ENCODE measurements at places on chromosomes 7 and 10. TPM values are rescaled to one million over a fixed set of nuclear protein-coding genes. Genes with fewer than 3 reads are reported as not detected.

DNA sequence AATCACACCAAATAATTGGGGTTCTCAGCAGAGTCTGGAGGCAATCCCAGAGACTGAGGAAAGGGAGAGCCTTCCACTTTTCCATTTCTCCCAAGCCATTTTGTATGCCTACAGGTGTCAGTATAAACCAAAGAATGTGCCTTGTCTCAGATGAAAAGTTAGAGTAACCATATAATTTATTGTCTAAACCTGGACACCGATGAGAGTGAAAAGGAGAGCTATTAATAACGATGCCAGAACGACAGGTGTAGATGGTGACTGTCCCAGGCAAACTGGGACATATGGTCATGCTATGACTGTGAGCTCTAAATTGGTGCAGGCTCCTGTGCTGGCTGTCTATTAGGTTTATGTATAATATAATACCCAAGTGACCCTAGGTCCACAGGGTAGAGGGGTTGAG lies 219.6 kb downstream of the ARHGAP12 start:
- DNase-seq = no peak

DNA sequence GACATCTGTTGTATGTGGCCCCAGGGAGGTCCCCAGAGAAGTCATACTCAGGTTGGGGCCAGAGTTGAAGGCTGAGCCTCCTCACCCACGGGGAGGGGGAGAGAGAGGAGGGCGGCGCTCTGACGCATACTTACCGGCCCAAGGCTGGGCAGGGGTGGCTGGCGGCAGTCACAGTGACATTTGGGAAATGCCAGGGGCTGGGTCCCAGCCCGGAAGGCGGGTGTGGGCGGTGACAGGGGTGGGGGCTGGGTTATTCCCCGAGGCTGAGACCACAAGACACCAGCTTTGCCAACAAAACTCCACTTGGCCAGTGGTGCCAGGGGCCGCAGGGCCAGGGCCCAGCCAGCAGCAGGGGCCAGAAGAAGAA lies 41.1 kb downstream of the RASGEF1A start:
- DNase-seq = no peak

DNA sequence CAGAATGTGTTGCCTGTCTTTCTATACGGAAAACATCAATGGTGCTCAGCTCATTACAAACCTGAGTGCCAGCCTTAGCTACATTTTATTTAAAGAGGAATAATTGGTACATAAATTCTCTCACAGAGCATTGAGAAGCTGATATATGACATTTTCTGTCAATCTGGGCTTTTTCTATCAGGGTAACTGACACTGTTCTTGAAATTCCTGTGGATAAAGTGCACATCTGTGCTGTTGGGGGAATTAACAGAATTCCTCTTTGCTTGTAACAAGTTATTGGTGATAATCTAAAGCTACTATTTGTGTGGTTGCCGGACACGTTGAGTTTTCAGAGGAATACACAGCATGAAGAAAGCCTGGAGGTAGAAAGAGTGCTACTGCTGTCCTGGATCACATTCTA lies 668.6 kb downstream of the SORCS1 start:
- no peak for DNase-seq

DNA sequence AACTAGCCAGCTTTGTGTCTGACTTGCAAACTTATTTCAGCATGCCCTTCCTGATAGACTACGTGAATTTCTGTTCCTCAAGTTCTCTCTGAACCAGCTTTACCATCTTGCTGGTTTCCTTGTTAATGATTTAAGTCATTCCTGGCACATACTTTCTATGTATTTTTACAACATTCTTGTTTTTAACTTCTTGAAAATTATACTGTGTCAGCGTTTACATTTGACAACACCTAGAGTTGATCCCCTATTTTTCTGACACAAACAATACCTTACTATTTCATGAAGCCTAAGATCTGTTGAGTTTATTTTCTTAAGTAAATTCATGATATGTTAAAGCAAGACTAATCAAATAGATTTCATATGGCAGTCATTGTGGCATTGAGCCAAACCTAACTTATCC lies 686.3 kb downstream of the XPNPEP1 start:
- DNase-seq = no peak

DNA sequence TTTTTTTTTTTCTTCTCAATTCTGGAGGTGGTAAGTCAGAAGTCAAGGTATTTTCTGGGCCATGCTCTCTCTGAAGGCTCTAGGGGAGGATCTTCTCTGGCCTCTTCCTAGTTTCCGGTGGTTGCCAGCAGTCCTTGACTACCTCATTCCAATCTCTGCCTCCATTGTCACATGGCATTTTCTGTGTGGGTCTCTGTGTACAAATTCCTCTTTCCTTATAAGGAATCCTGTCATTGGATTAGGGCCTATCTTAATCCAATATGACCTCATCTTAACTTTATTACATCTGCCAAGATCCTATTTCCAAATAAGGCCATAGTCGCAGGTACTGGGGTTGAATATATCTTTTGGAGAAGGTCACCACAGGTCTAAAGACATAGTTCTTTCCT lies 129.3 kb upstream of the PRR15 start:
- DNase-seq = no peak

GRCh38 chr7:20432071-20432470 lies 101.4 kb downstream of the ITGB8 start:
- no peak for DNase-seq

DNA sequence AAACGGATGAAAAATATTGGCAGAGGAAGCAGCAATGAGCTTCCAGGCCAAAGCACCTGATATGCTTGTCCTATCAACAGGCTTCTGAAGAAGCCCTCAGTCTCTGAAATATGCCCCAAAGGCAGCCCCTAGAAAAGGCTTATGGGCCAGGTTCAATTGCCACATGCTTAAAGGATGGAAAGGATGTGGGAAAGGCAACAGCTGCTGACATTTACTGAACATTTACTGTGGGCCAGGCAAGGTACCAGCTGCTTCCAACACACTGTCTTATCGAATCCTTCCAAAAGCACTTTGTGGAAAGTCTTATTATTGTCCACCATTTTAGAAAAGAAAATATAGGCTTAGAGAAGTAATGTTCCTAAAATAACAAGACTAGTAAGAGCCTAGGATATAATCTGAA lies 56.5 kb downstream of the DOCK4 start:
- no peak for DNase-seq

DNA sequence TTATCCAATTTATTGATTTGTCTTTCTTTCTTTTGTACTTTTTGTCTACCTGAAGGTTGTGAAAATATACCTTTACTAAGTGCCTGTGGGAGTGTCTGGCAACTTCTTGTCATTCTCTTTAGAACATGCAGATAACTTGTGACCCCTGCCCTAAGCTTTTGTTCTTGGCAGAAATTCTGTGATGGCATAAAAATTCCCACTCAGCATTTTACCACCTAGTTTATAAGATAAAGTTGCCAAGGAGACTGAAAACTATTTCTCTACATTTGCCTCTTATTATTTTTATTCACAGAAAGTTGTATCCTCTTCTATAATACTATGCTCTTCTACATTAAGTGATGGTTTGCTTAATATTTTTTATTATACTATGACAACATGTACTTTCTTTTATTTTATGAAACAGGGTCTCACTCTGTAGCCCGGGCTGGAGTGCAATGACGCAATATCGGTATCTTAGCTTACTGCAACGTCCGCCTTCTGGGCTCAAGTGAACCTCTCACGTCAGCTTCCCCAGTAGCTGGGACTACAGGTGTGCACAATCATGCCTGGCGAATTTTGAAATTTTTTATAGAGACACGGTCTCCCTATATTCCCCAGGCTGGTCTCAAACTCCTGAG lies 683.5 kb downstream of the ANKRD7 start:
- DNase-seq = no peak

GRCh38 chr7:16850614-16851466 lies 30.9 kb downstream of the AGR3 start:
- no peak for DNase-seq

- DNase-seq = peak; percentile 23
These were observed 83.8 kb upstream of the MACROH2A2 start for GRCh38 chr10:69968830-69969229.

- DNase-seq = no peak
These were observed 65.7 kb downstream of the EXOC6 start for GRCh38 chr10:92913973-92914372.

DNA sequence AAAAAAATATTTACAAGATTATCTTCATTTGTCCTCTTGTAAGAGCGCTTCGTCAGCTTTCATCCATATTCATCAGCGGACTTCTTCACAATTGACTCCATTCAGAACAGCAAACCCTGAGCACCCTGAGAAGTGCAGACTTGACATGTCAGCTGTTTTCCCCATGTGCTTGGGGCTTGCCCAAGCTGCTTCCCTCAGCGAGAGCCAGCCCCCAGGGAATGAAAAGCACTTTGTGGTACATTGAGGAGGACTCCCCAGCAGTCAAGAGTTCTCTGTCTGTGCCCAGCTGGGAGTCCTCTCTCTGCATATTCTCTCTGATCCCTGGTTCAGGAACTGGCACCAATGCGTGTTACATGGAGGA lies 22.7 kb downstream of the HKDC1 start:
- no peak for DNase-seq

- peak; percentile 71 for DNase-seq
These were observed 24.8 kb upstream of the SLIT1 start for GRCh38 chr10:97210543-97210960.

DNA sequence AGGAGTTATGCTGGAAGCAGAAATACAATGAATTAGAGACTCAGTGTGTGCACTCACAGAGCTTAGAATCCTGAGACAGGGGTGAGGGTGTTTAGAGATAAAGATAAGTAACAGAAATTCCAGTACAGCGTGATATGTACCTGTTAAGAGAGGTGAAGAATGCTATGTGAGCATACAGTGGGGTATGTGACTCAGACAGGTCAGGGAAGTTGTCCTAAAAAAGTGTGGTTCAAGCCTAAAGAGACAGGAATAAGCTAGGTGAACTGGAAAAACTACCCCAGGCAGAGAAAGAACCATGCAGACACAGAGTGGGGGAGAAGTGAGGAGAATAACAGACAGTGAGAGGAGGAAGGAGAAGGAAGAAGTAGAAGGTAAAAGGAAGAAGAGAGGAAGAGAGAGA lies 8.6 kb downstream of the SMIM30 start:
- DNase-seq = no peak

DNA sequence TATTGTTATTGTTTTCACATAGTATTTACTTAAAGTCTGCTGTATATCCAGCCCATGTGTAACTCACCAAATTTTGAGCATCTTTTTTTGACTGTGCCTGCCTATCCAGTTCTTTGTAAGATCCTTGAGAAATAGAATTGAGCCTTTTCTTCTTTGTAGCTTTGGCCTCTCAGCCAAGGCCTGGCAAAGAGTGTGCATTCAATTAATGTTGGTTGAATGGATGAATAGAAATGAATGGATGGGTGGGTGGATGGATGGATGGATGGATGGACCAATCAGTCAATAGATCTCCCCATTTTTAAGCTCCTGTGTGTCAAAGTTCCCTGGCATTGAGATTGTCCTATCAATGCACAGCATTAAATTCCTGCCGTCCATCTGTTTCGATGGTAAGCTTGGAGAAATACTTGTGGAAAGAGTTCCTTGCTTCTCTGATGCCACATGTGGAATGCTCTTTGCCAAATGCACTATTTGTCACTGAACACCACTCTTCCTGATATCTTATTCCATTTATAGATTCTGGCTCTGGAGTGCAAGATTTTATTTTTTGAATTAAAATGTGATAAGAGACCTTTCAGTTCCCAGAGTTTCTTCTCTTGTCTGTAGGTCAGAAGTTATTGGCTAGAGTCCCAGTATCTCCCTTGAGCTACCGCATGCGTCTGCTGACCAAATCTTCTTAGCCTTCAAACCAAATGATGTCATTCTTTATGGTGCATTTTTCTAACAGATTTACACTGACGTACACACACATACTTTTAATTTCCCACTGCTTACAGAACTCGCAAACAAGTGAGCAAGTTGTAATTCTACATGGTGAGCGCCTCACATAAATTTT lies 20.7 kb upstream of the ADRB1 start:
- peak; percentile 73 for DNase-seq

DNA sequence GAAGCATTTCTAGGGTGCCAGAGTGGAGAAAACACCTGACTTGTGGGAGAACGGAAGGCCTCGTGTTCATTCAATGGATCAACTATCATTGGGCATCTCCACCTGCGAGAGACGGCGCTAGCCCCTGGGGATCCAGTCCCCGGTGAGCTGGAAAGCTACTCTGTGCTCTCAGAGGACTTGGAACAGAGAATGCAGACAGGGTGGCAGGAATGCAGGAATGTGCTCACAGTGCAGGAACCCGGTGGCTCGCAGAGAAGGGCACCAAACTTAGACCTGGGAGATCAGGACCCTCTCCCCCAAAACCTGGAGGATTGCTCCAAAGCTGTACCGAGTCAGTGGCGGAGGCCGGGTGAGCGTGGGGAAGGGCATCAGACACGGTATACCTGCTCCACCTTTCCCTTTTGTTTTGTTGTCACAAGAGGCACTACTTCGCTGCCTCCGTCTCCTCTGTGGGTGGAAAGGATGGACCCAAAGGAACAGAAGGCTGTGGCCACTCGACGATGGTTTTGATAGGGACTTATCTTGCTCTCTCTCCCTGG lies 569.0 kb upstream of the C7orf33 start:
- DNase-seq = no peak

DNA sequence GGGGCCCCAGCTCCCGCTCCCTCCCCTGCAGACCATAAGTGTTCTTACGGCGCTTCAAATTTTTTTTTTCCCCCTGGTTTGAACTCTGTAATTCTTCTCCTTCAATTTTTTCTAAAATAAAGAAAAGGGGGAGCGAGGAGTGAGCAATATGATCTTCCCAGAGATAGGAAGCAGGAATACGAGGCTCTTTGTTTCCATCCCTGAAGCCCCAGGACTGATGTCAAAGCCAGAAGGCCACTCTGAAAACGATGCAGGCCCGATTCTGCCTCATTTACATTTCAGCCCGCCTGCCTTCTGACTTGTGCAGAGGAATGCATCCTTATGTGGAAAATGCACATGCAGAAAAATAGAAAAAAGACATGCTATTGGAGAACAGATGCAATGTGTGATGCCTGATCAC lies 401.5 kb upstream of the MKI67 start:
- no peak for DNase-seq

DNA sequence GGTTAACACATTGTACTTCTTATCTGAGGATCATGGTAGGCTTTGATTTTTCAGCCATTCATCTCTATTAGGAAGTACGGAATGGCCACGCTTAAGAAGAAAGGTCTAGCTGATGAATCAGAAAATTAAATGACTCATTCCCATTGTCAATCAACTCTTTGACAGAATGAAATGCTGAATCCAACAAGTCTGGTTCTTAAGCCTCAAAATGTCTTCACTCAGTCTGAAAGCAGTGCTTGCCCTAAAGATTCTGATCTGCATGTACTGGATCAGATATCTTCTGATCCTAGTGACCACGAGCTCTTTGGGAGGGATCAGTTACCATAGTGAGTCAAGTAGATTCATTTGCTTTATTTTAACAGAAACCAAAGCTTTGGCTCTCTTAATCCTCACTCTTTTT lies 5.7 kb upstream of the CELF2 start:
- DNase-seq = no peak

SPDYE11 gene
- total RNA-seq = not detected

HECW1 gene
- 1.7 TPM for total RNA-seq

CLRN3 gene
- total RNA-seq = not detected

CLDN4 gene
- 0.86 TPM for total RNA-seq

RBM20 gene
- 0.32 TPM for total RNA-seq

MYO1G gene
- under 0.01 TPM for total RNA-seq

PNLIPRP1 gene
- not detected for total RNA-seq

SPDYE2B gene
- total RNA-seq = not detected

ELFN1 gene
- total RNA-seq = 1.6 TPM

METTL2B gene
- total RNA-seq = 36.7 TPM

C10orf67 gene
- total RNA-seq = under 0.01 TPM

TMEM270 gene
- total RNA-seq = not detected

GNGT1 gene
- not detected for total RNA-seq

PLAC9 gene
- 0.64 TPM for total RNA-seq

Measured in fibroblast of villous mesenchyme (primary cell).